ENCODE measurements at places on chromosomes 2 and 18.

GRCh38 chr18:67525328-67526099 lies 9.0 kb upstream of the DSEL start:
- no peak for DNase-seq

DNA sequence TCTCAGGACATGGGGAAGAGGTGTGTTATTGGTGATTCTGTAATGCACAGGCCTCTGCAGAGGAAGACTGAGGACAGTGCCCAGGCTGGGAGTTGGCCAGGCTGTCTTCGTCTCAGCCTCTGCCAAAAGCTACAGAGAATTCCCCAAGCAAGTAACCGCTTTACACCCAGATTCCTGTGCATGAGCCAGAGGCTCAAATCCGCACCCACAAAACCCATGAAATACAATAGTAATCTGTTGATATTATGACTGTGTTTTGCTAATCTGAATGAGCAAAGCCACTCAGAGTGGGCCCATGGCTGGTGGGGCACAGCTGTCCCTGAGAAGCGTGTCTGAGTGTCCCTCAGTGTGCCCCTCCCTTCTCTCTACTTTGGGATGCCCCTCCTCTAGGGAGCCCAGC lies 149.5 kb upstream of the PXDN start:
- no peak for DNase-seq

GRCh38 chr2:17538022-17538843 lies 2.3 kb upstream of the VSNL1 start:
- DNase-seq, result no peak

- DNase-seq, result peak; percentile 63
Observed at GRCh38 chr2:240021488-240022104, 3.5 kb downstream of the NDUFA10 start.

DNA sequence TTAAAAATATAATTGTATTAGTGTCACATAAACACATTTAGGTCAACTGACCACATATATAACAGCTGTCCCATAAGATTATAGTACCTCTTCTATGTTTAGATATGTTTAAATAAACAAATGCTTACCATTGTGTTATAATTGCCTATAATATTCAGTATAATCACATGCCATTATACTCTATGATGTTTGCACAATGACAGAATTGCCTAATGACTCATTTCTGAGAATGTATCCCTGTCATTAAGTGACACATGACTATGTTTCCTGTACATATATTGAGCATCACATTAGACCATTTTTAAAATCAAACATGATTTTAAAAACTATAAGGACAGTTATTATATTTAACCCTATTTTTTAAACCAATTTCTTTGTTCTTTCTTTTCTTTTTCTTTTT lies 89.8 kb downstream of the HS6ST1 start:
- DNase-seq, result no peak

DNA sequence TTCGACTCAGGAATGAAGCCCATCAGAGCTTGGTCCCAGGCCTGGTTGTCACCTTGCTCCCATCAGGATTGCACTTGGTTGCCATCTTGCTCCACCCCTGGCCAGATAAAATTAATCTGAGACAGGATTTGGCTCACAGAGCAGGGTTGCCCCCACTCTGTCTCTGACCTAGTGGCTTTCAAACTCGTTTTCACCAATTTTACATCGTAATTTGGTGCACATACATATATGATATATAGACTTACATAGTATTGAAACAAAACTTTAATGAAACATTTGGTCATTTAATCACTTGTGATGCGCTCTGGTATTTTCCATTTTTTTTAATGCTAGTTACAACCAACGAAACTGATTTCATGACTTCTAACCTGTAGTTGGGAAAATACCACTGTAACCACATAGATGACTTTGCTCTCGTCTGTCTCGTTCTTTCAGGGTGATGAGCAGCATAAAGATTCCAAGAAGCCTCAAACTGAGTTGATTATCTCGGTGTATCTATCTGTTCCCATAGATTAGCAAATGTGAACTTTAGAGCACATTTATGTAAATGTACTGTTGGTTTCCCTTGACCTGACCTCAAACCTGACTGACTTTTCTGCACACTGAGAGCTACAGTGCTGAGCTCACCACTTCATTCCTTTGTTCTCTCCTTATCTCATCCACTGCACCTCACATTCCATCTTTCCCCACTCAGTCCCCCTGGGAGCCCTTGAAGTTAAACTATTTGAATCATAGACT lies 30.5 kb upstream of the PLB1 start:
- no peak for DNase-seq
